Mesothelial cell of epicardium (in vitro differentiated cells): ENCODE measurements at places on chromosomes 6 and 20.

DNA sequence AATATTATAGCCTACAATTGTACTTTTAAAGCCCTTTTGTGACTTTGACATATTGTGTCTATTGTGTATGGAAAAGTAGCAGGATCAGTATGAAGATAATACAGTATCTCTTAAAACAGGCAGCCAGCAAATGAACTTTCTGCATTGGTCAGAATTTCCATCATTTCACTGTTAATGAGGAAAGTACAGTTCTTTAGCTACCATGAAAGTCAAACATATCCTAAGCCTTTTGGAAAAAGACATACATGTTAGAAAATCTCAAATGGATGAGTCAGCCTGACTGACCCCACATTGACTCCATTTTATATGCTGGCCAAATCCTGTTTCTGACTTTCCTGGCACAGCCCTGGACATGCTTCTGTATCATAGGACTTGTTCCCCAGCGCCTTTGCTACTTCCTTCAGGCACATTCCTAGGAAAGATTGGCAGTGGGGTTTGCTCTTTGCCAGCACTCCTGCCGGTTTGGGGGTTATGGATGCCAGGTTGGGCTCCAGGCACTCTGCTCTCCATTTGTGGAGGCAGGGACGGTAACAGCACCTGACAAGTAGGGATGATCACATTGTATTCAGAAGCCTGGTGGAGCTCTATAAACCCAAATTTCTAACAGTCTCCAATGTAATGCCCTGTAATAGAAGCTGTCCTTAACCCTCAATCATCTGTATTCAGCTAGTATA is 43.7 kb downstream of the TOP1 start:
- DNase-seq = no peak
- H3K36me3 ChIP-seq = peaks cover 27% of the 10 kb centered on the region
- H3K4me3 ChIP-seq = no peak overlapping the region

DNA sequence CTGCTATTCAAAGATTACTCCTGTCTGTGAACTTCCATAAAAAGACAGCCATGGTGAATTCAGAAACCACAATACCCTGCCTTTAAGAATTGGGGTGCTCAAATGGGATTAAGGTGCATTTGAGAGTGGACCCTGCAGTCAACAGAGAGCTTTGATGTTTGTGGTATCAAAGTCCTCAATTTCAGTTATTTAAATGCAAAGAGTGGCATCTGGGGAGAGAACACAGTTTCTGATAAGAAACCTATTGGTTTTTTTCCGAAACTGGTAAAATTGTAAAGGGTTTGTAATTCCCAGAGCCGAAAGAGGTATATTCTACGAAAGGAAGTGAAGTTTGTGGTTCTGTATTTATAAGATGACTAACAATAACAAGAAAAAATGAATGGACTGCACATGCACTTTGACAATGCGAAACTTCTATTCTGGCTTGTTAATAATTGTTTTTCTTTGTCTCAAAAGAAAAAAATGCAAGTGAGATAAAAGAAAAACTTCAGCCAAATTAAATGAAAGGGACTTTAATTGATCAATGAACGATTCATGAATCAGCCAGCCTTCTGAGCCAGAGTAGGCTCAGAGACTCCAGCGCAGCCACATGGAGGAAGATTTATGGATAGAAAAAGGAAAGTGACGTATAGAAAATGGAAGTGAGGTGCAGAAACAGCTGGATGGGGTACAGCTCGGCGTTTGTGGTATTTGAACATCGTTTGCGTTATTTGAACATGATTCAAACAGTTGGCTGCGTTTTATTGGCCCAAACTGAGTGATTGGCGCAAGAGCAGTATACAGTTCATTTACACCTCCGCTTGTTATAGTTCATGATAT is 70.5 kb upstream of the DUSP22 start:
- H3K4me3 ChIP-seq = no peak overlapping the region
- DNase-seq = no peak
- no peaks in the 10 kb centered on the region for H3K36me3 ChIP-seq
- peaks cover 34% of the 10 kb centered on the region for H3K27me3 ChIP-seq

DNA sequence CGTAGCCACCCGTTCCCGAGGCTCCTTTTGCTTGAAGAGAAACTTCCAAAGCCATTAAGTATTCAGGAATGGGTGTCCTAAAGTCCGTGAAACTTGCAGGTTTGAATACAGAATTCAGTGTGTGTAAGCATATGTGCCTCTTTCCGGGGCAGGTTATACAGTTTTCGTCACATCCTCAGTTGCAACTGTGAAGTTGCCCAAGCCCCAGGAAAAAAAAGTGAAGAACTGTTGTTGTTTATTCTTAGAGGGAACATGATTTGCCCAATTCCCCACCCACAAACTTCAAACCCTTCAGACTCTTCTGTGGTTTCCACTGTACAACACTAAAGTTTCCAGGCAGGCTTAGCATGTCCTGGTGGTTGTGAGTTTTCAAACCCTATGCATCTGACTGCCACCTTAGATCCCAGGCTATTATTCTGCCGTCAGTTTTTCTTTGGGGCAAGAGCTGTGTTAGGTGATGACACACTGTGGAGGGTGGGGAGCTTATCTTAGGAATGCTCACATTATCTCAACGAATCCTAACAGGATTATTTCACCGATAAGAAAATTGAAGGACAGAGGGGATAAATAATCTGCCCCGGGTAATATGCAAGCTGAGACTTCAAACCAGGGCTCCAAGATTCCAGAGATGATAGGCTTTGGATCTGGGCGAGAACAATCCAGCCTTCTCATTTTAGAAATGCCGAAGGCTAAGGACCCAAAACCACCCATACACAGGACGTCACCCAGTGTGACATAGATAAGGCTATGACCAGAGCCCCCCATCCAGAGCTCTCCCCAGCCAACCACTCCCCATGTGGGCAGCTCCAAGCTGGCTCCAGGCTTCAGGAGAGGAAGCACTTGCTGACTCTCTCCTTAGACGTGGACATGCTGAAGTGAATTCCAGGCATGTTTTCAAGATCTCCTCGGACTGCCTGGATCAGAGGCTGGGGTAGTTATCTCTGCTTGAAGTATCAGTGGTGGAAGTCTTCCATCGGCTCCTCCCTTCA is 81.7 kb upstream of the AFDN start:
- peaks cover 6% of the 10 kb centered on the region for H3K27me3 ChIP-seq
- H3K4me3 ChIP-seq = no peak overlapping the region
- H3K27ac ChIP-seq = no peak overlapping the region
- H3K36me3 ChIP-seq = no peaks in the 10 kb centered on the region
- peaks cover 17% of the 10 kb centered on the region for H3K4me1 ChIP-seq

DNA sequence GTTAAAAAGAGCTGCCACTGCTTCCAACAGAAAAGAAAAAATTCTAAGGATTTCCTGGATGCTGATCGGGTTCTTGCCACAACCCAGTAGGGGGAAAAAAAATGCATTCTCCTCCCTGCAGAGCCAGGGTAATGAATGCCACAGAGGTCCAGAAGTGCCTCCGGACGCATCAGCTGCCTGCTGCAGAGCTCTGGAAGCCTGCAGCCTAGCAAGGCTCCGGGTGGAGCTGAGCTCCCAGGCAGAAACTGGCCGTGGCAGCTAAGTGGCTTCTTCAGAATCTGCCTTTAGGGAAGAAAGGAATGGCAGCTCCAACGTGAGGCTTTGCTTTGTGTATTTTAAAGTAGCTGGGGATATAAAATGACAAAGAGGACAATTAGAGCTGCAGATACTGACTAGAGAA is 155.0 kb downstream of the CFAP61 start:
- H3K27ac ChIP-seq = no peak overlapping the region
- DNase-seq = no peak
- H3K27me3 ChIP-seq = peaks cover 13% of the 10 kb centered on the region
- H3K36me3 ChIP-seq = no peaks in the 10 kb centered on the region

- no peak overlapping the region for H3K27ac ChIP-seq
- H3K4me3 ChIP-seq = no peak overlapping the region
- H3K4me1 ChIP-seq = peaks cover 13% of the 10 kb centered on the region
- H3K36me3 ChIP-seq = no peaks in the 10 kb centered on the region
- H3K27me3 ChIP-seq = no peaks in the 10 kb centered on the region
- no peak for DNase-seq
These were observed 39.6 kb upstream of the GFOD1 start for GRCh38 chr6:13526727-13527670.

DNA sequence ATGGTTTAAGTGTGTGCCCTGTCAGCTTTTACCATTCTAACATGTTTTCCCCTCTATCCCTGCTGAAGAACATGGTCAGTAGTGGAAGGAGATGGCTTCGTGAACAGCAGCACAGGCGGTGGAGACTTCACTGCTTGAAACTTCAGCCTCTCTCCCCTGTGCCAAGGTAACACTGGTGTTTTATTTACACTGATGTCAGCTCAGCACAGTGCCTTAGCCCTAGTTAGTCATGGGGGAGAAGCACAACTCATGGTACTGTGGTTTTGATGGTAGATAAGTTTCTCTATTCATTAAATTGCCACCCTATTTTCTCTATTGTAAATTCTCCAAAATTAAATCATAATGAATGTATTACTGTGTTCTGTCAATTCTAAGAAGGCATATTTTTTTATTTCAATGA is 56.6 kb downstream of the MTHFD1L start:
- no peak for DNase-seq
- no peak overlapping the region for H3K4me3 ChIP-seq
- no peaks in the 10 kb centered on the region for H3K27me3 ChIP-seq
- H3K4me1 ChIP-seq = peaks cover 15% of the 10 kb centered on the region

DNA sequence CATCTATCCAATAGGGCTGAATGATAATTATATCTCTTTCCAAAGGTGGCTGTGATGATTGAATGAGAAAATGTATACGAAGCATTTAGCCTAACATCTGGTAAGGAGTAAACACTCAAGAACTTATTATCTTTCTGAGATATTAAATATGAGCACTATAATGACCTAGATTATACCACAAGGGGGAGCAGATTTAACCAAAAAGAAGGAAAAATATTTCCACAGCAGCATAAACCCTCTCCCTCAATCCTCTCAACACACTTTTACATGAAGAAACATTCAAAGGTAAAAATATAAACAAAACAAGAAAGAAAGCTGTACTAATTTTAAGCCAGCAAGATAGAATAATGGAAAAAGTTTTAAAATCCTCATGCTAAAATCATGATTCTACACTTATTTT is 68.4 kb downstream of the SHPRH start:
- no peaks in the 10 kb centered on the region for H3K27me3 ChIP-seq
- no peaks in the 10 kb centered on the region for H3K4me1 ChIP-seq

GRCh38 chr6:149079911-149080491 is 237.5 kb upstream of the TAB2 start:
- no peak overlapping the region for H3K4me3 ChIP-seq
- H3K27me3 ChIP-seq = no peaks in the 10 kb centered on the region
- no peaks in the 10 kb centered on the region for H3K36me3 ChIP-seq
- peaks cover 37% of the 10 kb centered on the region for H3K4me1 ChIP-seq

GRCh38 chr6:157486572-157486971 is 105.6 kb downstream of the ZDHHC14 start:
- H3K4me1 ChIP-seq = peaks cover 7% of the 10 kb centered on the region
- no peak overlapping the region for H3K4me3 ChIP-seq

GRCh38 chr6:38100380-38100779 is 280.9 kb downstream of the ZFAND3 start:
- no peak overlapping the region for H3K4me3 ChIP-seq
- DNase-seq = no peak
- no peaks in the 10 kb centered on the region for H3K27me3 ChIP-seq
- peaks cover 3% of the 10 kb centered on the region for H3K36me3 ChIP-seq
- H3K4me1 ChIP-seq = peaks cover 11% of the 10 kb centered on the region
